ENCODE measurements at places on chromosomes 11 and 22.

DNA sequence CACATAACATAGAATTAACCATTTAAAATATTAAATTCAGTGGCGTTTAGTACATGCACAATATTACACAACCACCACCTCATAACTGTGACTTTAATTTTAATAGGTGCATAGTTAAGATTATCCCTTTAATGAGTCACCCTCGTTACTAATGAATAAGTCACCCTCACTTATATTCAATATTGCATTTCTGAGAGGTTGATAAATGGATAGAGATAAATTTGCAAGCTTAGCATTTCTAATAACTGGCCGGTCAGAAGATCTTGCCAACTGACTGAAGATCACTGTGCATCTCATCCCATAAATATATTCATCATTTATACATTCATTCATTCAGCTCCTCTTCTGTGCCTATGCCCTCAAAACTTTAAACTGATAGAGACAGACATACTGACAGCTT is 243.7 kb downstream of the TTC28 start:
- no peak for DNase-seq

- no peak for DNase-seq
Observed at GRCh38 chr11:35210876-35211546, 72.0 kb downstream of the CD44 start.

- DNase-seq = no peak
Observed at GRCh38 chr22:33684087-33684486, 236.2 kb downstream of the LARGE1 start.

DNA sequence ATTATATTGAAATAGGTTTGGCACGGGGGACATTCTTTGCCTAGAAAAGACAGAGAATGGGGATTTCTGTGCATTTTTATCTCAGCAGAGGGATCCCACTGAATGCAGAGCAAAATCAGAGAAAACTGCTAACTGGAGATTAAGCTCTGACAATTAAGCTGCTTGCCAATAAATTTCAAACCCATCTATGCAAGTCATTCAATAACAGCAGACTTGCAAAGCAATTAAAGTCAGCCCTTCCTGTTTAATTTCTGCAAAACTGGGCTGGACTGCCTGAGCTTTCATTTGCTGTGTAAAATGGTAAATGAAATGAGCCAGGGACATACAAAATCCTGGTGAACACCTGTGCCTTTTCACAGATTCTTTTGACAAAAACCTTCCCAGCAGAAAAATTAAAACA is 1273.9 kb upstream of the CNTN5 start:
- no peak for DNase-seq

- no peak for DNase-seq
Observed at GRCh38 chr11:130449996-130450769, 1.7 kb downstream of the ADAMTS15 start.

DNA sequence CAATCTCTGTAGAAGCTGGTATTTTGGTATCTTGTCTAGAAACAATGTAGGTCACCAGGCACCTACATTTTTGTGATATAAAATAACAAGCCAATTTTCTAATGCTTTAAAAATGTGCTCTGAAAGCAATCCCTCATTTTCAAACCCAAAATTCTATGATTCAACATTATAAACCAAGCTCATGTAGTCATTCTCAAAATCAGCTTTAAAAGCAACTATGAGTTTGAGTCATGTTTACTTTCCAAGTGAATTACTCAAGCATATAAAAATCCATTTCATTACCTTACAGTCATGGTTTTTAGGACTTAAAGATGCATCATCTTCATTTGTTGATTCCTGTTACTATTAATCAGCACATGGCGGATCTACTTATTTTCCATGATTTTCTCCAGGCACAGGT is 216.4 kb downstream of the GRM5 start:
- DNase-seq = no peak

DNA sequence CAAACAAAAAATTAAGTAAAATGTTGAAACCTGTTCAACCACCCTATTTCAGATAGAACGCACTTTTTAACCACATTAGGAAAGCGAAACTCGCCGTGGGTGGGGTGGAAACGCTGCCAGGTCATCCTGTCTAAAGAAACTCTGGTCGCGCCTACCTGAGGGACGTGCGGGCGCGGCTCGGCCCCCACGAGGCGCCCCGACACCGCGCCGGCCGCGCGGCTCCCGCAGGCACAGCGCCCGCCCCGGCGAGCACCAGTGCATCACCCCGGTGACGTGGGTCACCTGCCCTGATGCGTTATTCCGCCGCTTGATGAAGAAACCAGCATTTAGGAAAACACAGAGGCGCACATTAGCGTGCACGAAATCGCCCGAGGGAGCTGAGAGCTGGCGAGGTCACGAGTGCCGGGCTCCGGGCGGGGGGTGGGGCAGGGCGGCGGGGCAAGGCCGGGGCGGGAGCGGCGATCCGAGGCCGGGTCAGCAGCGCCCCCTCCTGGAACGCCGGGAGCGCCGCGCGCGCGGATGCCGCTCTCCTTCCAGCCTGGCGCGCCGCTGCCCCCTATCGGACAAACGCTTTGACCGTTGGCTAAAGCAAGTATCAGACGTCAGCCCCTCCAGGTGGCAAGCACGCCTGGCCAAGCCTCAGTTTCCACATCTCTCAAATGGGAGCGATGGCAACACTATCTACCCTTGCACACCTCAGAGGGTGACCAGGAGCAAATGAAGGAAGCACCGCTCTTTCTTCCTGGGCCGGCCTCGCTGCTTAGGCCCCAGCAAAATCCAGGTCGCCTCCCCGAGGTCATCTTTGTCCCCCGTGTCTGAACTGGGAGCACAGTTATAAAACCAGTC is 15.7 kb upstream of the SNX32 start:
- peak; percentile 74 for DNase-seq

DNA sequence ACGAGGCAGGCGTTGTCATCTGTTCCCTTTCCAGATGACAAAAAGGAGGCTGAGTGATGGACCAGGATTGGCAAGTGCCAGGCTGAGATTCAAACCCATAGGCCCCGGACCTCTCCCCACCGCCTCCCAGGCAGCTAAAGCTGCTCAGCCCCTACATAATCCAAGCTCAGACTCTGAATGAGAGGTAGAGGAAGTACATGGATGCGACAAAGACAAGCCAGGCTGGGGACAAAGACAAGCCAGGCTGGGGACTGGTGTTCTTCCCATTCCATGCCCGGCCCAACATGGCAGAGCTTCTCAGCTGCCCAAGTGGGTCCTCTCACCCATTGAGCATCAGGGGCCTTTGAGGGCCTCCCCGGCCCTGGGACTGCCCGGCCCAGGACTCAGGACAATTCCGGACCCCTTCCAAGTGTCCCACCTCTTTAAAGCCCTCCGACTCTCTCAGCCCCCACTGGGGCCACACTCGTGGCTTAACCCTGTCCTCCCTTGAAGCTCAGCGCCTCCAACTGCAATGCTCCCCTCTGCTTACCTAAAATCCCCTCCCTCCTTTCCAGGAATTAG is 4.8 kb downstream of the MFNG start:
- no peak for DNase-seq

GRCh38 chr11:24588081-24588480 is 91.2 kb downstream of the LUZP2 start:
- DNase-seq = no peak

GRCh38 chr11:30879322-30880005 is 293.3 kb upstream of the MPPED2 start:
- no peak for DNase-seq

- no peak for DNase-seq
Observed at GRCh38 chr22:42880815-42881214, 23.7 kb upstream of the ARFGAP3 start.

DNA sequence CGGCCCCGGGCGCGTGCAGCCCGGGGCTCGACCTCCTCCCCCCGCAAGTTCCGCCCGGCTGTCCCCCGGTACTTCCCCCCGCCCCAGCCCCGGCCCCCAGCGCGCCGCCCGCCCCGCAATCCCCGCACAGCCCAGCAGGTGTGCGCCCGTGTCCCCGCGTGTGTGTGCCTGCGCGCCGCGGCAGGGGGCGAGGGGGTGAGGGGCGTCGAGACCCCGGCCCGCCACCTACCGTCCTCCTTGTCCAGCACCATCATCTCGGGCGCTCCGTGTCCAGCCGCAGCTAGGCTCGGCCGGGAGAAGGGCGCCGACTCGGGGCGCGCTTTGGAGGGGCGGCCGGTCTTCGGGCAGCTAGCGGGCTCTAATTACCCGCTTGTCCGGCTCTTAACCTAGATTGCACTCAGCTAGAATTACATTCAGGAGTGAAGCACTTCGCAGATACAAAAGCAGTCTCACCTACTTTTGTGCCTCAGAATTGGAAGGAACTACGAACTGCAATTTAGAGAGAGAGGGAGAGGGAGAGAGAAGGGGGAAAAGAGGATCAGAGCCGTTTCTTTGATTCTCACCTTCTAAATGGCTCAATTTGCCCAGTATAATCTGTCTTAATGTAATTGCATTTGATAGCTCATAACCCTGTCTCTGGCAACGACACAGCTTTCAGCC is 439 bp downstream of the LMO1 start:
- no peak for DNase-seq

DNA sequence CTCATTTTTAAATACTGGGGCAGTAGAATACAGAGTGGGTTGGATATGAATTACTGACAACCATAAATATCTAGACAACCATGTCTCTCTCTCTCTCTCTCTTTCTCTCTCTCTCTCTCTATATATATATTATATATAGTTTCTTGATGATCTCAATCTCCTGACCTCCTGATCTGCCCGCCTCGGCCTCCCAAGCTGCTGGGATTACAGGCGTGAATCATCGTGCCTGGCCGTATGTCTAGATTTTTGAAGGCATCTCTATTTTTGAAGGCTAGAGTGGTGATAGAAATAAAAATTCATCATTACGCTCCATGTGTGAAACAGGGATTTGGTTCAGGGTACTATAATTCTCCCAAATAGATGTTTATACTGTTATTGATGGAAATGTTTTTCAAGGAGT is 84.1 kb downstream of the DDX10 start:
- no peak for DNase-seq

- DNase-seq = peak; percentile 50
Observed at GRCh38 chr11:65112546-65113360, 1.1 kb downstream of the TM7SF2 start.

DNA sequence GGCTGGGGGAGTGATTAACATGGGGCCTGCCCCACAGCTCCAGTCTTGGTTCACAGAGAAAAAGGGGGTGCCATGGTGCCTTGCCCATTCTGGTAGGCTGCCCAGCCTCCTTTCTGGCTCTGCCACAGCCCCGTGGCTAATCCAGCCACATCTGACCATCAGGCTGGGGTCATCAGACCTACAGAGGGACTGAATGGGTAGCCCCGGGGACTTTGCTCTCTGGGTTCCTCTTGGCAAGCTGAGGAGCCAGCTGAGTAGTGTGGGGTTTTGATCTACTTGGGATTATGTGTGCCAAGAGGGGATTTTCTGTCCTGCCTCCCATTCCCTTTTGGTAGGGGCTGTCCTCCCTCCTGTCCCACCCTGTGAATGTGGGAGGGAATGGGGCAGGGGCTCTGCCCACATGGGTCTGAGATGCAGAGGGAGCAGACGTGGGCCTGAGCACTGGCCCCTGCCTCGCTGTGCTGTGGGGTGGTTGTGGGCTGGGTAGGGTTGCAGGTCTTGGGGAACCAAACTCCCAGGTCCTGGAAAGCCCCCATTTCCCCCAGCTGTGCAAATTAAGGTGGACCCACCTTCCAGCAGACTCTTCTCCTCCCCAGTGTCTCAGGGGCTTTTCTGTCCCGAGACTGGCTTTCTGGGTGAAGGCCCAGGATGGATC is 32.0 kb downstream of the CD82 start:
- no peak for DNase-seq

GRCh38 chr11:58334708-58335107 is 24.2 kb downstream of the OR5B17 start:
- DNase-seq = no peak

DNA sequence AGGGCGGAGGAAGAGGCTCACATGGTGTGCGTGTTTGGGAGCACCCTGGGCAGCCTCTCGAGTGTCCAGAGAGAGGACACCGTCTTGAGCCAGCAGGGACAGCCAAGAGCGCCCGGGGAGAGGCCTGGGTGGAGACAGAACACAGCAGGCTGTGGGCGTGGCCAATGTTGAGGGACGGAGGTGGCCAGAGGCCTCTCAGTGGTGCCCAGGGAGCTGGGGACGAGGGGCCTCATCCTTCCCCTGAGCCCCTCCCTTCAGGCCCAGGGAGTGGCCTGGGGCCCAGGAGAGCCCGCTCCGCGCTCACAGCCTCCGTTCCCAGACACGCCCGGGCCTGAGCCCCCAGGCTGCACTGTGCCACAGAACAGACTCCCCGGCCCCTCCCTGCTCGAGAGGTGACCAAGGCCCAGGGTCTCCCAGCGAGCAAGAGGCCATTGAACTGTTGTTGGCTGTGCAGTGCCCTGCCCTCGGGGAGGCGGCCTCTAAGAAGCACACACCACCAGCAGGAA is 48.4 kb downstream of the CDKN1C start:
- DNase-seq = no peak

DNA sequence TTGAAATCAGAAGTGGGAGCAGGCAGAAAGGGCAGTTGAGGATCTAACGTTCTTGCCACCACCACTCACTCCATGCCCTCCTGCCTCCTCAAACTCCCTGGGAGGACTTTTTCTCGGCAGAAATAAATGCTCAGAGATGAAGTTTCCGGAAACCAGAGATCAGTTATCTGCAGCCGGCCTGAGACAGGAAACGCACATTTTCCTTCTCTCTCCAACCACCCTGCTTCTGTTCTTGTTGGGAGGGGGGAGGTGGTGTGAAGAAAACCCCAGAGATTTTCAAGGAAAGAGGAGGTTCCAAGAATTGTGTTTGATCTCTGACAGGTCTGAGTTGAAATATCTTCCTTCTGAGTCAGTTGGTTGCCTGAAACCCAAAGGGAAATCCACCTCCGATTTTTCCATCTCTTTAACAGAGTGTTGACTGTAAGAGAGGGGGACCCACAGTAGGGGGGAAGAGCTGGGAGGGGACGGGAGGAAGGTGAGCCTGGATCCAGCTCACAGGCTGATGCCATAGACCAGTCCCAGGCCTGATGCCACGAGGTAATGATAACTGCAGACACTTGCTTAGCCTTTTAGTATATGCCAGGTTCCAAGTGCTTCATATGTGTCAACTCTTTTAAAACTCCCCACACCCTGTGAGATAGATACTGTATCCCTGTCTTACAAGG is 100.8 kb downstream of the TRAF6 start:
- DNase-seq = no peak

GRCh38 chr22:38338772-38339379 is 21.6 kb upstream of the CSNK1E start:
- no peak for DNase-seq

- no peak for DNase-seq
Observed at GRCh38 chr11:74559110-74559933, 33.1 kb upstream of the POLD3 start.

DNA sequence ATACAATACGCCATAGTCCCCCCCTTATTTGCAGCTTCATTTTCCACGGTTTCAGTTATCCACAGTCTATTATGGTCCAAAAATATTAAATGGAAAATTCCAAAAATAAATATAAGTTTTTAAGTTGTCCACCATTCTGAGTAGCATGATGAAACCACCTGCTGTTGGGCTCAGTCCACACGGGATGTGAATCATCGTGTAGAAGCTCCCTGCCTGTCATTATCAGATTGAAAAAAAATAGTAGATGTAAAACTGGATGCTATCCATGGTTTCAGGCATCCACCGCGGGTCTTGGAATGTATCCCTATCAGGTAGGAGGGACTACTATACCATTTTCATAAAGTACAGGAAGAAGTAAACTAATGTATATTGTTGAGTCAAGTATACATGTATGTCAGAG is 127.4 kb downstream of the TTC17 start:
- no peak for DNase-seq
